ENCODE measurements at places on chromosomes 1 and 21.

- DNase-seq, result no peak
Observed at GRCh38 chr1:7398982-7399381, 372.1 kb upstream of the VAMP3 start.

GRCh38 chr1:67629370-67630075 lies 55.5 kb upstream of the GADD45A start:
- DNase-seq, result no peak

GRCh38 chr1:235867903-235868469 lies 1.3 kb upstream of the LYST start:
- no peak for DNase-seq

- DNase-seq, result no peak
Observed at GRCh38 chr21:42931560-42932235, 6.3 kb upstream of the ERVH48-1 start.

DNA sequence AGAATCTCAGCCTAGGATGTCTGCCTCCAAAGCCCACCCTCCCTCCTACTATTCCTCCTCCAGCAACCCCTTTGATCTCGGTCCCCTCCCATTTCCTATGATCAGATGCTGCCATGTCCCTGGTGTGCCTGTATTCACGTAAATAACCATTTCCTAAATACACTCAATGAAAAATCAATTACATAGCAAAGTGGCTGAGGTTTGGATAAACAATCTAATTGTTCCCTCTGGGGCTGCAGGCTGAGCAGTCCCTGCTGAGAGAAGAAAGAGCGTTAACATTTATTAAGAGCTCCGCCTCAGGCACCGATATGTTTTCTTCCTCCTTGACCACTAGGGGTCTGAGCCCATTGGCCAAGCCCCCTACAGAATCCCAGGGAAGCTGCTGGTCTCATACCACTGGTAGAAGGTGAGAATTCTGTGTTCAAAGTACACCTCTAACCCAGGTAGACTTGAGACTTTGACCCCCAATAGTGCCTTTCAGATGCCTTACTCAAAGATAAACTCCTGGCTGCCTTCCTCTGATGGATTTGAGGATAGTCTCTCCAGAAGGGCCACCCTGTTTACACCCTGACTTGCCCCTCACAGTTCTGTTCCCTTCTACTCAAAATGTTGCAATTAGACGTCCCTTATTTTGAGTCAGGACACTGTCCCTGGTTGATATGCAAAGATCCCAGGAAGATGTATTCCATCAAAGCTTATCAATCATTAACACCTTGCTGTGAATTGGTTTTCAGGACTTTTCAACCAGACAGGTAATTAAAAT lies 33.9 kb upstream of the CAMK1G start:
- DNase-seq, result no peak

- no peak for DNase-seq
Observed at GRCh38 chr1:33762109-33762830, 101.6 kb upstream of the HMGB4 start.

DNA sequence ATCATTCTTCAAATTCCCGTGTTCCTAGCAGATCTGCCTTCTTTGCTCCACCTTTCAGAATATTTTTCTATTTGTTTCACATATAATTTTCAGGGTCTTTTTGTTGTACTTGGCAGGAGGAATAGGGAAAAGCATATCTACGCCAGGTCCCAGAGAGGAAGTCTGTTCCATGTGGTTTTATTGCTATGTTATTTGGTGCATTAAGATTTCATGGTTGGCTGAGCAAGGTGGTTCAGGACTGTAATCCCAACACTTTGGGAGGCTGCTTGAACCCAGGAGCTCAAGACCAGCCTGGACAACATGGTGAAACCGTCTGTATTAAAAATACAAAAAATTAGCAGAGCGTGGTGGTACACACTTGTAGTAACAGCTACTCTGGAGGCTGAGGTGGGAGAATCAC lies 36.1 kb downstream of the COL6A1 start:
- DNase-seq, result no peak

- no peak for DNase-seq
Observed at GRCh38 chr1:203189951-203190352, 3.4 kb upstream of the CHI3L1 start.

- no peak for DNase-seq
Observed at GRCh38 chr1:229110986-229111385, 159.9 kb upstream of the RAB4A start.

DNA sequence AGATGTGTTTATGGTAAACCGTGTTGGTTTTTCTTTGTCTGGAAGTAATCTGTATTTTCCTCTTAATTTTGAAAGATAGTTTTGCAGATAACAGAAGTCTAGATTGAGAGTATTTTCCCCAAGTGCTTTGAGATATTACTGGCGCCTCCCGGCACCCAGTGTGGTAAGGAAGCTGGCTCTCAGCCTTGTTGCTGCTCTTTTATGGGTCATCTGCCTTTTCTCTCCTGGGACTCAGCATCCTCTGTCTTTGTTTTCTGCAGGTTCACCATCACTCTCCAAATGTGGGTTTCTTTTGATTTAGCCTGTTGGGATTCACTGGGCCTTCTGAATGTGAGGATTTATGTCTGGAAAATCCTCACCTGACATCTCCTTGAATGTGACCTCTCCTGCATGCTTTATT lies 37.4 kb downstream of the POFUT2 start:
- no peak for DNase-seq

DNA sequence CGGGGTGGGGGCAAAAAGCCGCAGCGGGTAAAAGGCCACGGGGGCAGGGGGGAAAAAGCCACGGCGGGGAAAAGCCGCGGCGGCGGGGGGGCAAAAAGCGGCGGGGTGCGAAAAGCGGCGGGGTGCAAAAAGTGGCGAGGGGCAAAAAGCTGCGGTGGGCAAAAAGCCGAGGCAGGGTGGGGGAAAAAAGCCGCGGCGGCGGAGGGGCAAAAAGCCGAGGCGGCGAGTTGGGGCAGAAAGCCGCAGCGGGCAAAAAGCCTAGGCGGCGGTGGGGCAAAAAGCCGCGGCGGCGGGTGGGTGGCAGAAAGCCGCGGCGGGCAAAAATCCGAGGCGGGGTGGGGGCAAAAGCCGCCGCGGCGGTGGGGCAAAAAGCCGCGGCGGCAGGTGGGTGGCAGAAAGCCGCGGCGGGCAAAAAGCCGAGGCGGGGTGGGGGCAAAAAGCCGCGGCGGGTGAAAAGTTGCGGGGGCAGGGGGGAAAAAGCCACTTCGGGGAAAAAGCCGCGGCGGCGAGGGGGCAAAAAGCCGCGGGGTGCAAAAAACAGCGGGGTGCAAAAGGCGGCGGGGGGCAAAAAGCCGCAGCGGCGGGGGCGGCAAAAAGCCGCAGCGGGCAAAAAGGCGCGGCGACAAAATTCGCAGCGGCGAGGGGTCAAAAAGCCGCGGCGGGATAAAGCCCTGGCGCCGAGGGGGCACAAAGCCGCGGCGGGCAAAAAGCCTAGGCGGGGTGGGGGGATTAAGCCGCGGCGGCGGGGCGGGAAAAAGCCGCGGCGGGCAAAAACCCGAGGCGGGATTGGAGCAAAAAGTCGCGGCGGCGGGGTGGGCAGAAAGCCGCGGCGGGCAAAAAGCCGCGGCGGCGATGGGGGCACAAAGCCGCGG lies 3901.2 kb downstream of the SRGAP2C start:
- no peak for DNase-seq

DNA sequence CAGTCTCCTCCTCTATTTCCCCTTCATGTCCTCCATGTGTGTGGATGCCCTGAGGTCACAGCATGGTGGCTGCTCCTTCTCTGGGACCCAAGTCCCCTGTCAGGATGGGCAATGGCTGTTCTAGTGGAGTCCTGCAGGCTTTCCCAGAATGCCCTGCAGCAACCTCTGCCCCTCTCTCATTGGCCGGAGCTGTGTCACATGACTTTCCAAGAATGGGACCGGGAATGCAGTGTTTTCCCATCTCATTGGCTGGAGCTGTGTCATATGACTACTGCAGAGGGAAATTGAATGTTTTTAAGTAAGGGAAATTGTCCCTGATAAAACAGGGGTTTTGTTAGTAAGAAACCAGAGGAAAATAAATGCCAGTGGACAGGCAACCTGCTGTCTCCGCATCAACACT lies 365.9 kb downstream of the PTPRU start:
- DNase-seq, result no peak

DNA sequence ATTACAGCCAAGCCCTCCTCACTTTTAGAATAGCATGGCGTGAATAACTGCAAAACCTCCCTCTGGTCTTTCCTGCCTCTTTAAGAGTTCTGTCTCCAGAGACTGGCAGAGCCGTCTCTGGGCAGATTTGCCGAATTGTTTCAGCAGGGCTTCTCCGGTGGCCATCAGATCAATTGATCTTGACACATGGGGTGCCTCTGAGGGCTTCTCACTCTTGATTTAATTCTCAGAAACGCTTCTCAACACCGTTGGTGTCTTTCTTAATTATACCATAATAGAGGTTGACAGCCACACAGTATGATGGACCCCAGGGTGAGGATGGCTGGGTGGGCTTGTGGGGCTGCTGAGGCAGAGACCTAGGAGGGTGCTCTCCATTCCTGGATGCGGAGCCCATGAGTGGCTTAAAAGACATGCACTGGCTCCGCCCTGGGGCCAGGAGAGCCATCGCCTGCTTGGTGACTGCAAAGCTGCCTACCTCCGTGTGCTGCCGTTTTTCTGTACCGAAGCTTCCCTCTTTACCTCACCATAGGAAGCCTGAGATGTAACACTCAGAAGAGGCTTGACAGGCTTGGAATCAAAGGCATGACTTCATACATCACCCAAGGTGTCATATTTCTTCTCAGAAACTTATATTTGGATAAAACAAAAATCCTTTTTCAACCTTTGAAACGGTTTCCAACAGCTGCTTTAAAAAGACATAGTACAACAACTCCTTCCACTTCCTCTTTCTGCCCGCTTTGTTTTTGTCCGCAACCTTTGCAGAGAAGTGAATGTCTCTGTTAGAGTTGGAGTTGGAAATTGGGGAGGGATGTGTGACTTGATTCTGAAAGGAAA lies 82.9 kb downstream of the GALNT2 start:
- DNase-seq, result no peak

DNA sequence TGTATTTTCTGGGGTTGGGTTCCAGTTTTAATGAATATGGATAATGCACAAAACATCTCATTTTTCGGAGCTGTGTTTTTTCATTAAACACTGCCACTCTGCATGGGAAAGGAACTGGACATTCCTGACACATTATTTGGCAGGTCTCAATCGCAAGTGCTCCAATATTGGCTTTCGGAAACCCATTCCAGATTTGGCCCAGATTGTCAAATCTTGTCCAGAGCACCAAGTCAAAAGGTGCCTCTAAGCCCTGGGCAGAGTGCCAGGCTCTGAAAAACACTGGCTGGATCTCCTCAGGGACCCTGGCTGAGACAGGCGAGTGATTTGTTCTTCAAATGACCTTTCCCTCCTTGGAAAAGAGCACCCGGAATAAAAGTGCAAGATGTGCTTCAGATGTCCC lies 68.4 kb upstream of the MRPS6 start:
- no peak for DNase-seq

DNA sequence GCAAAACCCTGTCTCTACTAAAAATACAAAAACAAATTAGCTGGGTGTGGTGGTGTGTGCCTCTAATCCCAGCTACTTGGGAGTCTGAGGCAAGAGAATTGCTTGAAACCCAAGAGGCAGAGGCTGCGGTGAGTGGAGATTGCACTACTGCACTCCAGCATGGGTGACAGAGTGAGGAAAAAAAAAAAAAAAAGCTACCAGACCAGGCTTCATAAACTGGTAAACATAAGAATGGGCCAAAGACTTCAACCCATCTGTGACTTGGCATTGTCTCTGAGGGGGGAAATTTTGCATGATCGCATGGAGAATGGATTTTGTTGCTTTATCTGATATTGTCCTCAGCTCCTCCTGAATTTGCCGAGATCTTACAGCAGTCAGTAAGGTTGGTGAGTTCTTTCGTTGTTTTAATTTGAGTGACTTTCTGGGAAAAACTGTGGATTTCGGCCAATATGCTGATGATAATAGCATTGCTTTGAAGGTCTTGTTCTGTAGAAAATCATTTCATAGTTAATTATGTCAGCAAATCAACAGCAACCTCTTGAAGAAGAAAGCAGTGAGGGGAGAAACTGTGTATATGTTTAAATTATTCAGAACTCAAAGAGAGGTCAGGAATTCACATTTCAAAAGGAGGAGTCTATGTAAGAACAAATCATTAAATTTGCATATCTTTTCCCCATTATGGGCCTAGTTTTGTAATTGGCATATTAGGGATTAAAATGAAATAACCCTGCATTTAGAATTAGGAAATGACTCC lies 13.1 kb downstream of the FGGY start:
- no peak for DNase-seq

- peak; percentile 77 for DNase-seq
Observed at GRCh38 chr1:85328713-85329397, 52.4 kb upstream of the BCL10 start.

DNA sequence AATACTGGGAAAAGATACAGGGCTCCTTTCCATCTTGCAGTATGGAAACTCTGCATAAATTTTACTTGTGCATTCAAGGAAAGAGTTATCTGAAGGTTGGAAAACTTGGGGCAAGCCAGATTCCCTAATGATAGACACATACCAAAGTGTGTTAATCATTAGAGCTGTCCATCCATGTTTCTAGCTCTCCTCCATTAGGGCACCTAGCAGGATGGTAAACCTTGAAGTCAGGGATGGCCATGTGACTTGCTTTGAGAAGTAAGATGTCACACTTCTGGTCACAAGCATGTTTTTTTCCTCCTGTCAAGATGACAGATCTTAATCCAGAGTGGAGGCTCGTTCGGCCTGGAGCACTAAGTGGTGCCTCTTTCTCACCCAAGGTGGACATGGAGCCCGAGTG lies 241.9 kb upstream of the RUNX1 start:
- DNase-seq, result no peak

DNA sequence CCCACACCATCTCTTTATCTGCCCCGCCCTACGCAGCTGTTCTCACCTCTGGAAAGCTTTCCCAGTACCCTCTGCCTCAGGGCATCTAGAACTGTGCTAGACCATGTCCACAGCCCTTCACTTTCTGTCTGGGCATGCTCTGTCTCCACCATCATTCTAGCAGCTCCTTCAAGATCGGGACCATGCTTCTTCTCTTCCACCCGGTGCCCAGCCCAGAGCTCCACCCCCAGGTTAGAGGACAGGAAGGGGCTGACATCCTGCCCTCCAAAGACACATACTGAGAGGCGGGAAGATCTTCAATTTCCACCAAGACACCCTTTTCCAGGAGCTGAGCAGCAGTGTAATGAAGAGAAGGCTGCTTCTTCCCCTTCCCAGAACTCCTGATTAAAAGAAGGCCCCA lies 27.7 kb upstream of the MEF2D start:
- DNase-seq, result no peak

DNA sequence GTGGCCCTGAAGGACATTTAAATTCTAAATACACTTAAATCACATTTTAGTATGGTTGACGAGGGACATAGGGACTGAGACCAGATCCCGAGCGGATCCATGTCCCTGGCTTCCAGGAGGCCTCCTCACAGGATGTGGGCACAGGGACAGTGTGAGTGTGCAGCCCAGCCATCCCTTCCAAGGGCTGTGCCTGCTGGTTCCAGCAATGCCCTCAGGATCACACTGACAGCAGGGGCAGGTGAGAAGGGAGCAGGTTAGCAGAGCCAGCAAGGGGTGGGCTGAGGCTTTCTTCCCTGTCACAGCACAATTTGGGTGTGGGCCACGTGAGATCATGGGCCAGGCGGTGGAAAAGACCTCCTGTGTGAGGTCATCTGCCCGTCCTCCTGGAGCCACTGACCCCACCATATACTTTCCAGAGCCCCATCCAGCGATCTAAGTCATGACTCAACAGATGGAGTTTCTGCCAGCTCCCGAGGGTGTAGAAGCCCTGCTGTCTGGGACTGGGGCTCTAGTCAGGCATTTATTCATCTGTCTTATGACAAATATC lies 37.0 kb upstream of the PRSS38 start:
- no peak for DNase-seq
